ENCODE measurements at places on chromosomes 2 and 18.

DNA sequence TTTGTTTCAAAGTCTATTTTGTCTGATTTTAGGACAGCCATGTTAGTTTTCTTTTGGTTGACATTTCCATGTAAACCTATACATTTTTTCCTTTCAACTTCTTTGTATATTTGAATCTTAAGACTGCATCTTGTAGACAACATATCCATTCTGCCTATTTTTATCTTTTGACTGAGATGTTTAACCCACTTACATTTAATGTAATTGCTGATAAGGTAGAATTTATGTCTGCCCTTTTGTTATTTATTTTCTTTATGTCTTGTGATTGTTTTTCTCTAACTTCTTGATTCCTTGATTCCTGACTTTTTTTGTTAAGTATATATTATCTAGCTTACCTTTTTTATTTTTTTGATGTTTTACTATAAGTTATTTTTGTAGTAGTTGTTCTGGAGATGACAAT, 542.5 kb downstream of the SUCLG1 start:
- DNase-seq: no peak

DNA sequence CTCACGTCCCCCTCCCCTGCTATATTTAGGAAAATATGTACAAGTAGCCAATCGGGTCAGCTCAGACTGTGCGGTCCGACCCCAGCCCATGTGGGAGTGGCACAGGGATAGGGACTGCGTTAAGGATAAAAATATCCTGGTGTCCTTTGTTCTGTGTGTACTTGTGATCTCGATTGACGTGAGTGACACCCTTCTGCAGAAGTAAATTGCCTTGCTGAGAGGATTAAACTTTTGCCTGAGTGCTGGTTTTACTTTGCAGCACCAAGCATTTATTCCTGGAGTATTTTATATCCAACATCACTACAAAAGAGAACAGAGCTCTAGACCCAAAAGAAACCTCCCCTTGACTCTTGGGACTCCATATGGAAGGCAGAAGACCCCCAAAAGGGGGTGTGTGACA, 28.0 kb upstream of the RALBP1 start:
- DNase-seq: no peak

DNA sequence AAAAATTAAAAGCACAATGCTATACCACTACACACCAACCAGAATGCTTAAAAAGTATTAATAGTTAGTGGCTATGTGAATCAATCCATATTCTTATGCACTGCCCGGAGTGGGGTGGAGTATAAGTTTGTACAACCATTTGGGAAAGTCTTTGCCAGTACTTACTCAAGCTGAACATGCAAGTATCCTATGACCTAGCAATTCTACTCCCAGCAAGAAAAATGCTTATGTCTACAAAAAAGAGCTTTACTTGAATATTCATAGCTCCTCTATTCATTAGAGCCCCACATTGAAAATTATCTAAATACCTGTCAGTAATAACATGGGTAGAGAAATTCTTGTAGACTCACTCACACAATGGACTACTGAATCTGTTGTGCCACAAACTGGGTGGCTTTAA, 21.4 kb upstream of the CNOT11 start:
- DNase-seq: no peak

- no peak for DNase-seq
Observed at GRCh38 chr2:109260116-109260855, 131.3 kb downstream of the SH3RF3 start.

- DNase-seq: no peak
Observed at GRCh38 chr18:67509741-67510391, 6.7 kb downstream of the DSEL start.

DNA sequence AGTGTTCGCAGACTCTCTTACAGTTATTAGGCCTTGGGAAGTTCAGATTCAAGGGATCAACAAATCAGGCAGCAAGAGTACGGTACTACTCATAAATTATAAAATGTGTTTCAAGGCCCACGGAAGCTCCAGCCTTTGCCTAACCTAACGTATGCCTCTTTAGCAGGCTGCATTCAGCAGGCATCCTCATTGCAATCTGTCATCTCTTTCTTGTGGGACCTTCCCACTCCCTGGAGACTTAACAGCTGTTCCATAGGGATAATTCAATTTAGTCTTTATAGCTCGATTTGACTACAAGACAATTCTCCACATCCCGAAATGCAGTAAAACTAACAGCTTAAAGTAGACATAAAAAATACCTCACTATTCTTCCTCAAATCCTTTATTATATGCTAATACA, 453.7 kb downstream of the CNTNAP5 start:
- no peak for DNase-seq

- DNase-seq: no peak
Observed at GRCh38 chr18:48616484-48617255, 77.8 kb downstream of the CTIF start.

Measured in GM13977 (cell line).